ENCODE measurements at places on chromosomes 7 and 10. TPM values are rescaled to one million over a fixed set of nuclear protein-coding genes. Genes with fewer than 3 reads are reported as not detected.

Gene PARP12
- total RNA-seq = 19.3 TPM

GRCh38 chr7:449324-450019, 70.2 kb downstream of the PDGFA start:
- H3K27me3 ChIP-seq = no peaks in the 10 kb centered on the region
- no peak for DNase-seq
- H3K4me1 ChIP-seq = peaks cover 7% of the 10 kb centered on the region

Gene PHYHIPL
- 0.33 TPM for total RNA-seq

GRCh38 chr10:103799341-103799740, 56.0 kb downstream of the SH3PXD2A start:
- no peak overlapping the region for H3K27ac ChIP-seq
- peaks cover 62% of the 10 kb centered on the region for H3K4me1 ChIP-seq
- DNase-seq = no peak
- no peaks in the 10 kb centered on the region for H3K27me3 ChIP-seq
- H3K4me3 ChIP-seq = no peak overlapping the region

Gene TMEM213
- total RNA-seq = not detected

Gene ZNF365
- 0.56 TPM for total RNA-seq

Gene LRMDA
- not detected for total RNA-seq
